ENCODE measurements at places on chromosomes 4 and X.

DNA sequence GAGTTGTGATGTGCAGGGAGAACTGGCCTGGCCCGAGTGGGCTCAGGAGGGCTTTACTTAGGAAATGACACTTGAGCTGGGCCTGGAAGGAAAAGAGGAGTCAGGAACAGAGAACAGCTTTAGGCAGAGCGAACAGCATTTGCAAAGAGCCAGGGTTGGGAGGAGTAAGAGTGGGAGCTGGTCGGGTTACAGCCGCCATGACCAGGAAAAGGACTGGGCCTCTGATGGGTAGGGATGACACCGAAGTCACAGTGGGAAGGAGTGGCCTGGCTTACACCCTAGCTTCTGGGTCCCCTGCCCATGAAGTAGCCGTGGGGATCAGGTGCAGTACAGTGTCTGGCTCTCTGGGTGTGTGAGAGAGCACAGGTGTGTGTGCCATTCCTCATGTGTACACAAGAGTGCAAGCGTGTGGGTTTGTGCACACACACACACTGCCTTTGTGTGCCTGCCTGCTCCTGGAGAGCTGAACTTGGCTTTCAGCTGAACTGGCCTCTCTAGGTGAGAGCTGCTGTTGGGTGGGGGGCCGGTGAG lies 31.6 kb downstream of the TRMT44 start:
- peaks cover 15% of the 10 kb centered on the region for H3K36me3 ChIP-seq
- no peak overlapping the region for H3K27ac ChIP-seq
- no peak for DNase-seq

- peaks cover 9% of the 10 kb centered on the region for H3K27me3 ChIP-seq
- H3K27ac ChIP-seq: no peak overlapping the region
- no peak for DNase-seq
- H3K4me3 ChIP-seq: no peak overlapping the region
Observed at GRCh38 chr4:186623546-186623945, 68.2 kb upstream of the MTNR1A start.

GRCh38 chr4:169225058-169225751 lies 45.6 kb downstream of the SH3RF1 start:
- no peak overlapping the region for H3K27ac ChIP-seq
- H3K36me3 ChIP-seq: no peaks in the 10 kb centered on the region
- DNase-seq: no peak
- H3K27me3 ChIP-seq: no peaks in the 10 kb centered on the region
- H3K4me3 ChIP-seq: no peak overlapping the region

DNA sequence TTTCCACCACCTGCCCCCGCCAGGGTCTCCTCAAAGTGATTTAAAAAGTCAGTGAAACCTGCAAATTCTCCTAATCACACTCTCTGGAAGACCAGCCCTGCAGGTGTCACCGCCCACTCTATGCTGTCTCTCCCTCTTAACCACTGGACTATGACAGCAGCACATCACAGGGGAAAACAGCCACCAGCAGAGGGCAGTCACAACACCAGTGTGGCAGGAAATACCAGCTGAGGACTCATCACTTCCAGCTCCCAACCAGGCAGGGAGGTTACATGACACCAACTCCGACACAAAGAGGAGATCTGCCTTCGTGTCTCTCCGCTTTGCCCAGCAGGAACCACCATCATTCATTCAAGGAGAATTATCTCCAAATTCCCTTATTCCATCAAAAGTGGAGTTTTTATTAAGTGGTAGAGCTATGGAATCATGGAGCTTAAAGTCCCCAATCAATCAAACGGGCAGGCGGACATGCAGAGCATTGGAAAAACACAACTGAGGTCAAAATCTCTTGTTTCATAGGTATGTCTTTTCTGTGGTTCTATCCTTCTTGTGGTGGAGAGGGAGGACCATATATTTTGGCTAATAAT lies 91.3 kb downstream of the NSUN7 start:
- H3K4me3 ChIP-seq: no peak overlapping the region
- no peaks in the 10 kb centered on the region for H3K36me3 ChIP-seq
- peak; percentile 23 for DNase-seq
- peaks cover 21% of the 10 kb centered on the region for H3K27me3 ChIP-seq

DNA sequence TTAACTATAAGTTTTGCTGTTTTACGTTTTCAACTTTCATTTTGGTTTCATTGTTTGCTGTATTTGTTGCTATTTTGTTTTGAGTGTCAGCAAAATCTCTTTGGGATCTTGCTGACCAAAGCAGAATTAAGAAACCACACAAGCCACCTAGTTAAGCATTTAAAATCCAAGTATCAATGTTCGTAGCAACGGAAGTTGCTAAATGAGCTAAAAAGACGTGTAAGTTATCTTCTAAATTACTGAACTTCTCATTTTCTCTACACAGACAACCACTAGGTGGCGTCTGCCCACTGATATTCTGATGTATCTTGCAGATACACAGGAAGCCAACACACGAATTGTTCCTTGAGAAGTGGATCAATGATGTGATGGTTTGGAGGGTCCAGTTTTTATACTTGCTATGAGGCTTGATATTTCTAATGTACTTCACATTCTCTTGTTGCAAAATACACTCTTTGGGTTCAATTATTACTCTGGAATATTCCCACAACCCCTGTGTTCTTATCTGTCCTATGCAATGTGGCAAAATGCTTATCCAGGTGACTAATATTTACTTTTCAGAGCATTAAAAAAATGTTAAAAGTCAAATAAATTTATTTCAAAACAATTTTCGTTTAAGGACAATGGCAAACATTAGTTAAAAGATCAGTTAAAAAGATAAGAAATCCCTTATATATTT lies 250.5 kb downstream of the TECRL start:
- H3K27ac ChIP-seq: no peak overlapping the region
- H3K36me3 ChIP-seq: no peaks in the 10 kb centered on the region
- H3K4me3 ChIP-seq: no peak overlapping the region
- no peaks in the 10 kb centered on the region for H3K4me1 ChIP-seq
- H3K27me3 ChIP-seq: no peaks in the 10 kb centered on the region
- DNase-seq: no peak

DNA sequence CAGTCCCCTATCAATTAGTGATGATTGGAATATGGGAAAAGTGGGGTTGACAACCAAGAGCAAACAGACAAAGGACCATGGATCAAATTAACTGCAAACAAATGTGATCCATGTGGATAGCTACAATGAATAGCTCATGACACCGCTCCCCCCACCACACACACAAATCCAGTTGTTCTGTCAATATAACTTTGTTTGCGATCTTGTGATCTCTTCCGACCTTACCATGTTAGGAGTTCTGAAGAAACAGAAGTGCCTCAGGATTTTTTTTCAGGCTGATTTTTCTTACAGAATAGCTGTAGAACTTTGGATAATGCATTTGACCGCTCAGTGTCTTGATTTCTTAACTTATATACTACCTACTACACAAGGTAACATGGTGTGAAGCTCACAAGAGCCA lies 116.6 kb downstream of the SH2D1A start:
- no peak overlapping the region for H3K27ac ChIP-seq
- no peaks in the 10 kb centered on the region for H3K27me3 ChIP-seq
- H3K4me1 ChIP-seq: no peaks in the 10 kb centered on the region
- no peak overlapping the region for H3K4me3 ChIP-seq
- no peak for DNase-seq

- peaks cover 13% of the 10 kb centered on the region for H3K4me1 ChIP-seq
- DNase-seq: no peak
- peaks cover 12% of the 10 kb centered on the region for H3K27me3 ChIP-seq
- peak overlapping the region; percentile 86 for H3K27ac ChIP-seq
- peaks cover 18% of the 10 kb centered on the region for H3K36me3 ChIP-seq
Observed at GRCh38 chrX:15334561-15334960, 762 bp downstream of the PIGA start.

- H3K4me3 ChIP-seq: no peak overlapping the region
- DNase-seq: no peak
- no peaks in the 10 kb centered on the region for H3K36me3 ChIP-seq
- no peaks in the 10 kb centered on the region for H3K27me3 ChIP-seq
Observed at GRCh38 chrX:114842181-114842580, 175.2 kb downstream of the IL13RA2 start.

- no peak overlapping the region for H3K27ac ChIP-seq
- DNase-seq: no peak
- no peaks in the 10 kb centered on the region for H3K4me1 ChIP-seq
- H3K36me3 ChIP-seq: no peaks in the 10 kb centered on the region
Observed at GRCh38 chr4:89521826-89522225, 214.2 kb upstream of the GPRIN3 start.

DNA sequence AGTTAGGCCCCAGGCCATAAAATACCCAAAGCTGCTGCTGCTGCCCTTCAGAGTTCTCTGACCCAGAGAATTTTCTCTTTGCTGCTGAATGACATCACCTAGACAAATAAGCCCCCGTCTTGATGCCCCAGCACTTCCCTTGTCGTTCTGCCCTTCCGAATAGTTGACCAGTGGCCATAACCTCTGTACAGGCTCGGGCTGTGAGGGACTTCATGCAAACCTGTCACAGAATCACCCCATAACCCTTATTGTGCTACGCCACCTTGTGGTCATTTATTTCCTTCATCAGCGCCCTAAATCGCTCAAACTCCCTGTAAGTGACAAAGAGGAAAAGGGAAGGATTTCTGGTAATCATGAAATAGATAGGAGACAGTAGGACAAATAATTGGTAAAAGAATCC lies 18.8 kb downstream of the SPACA5 start:
- DNase-seq: no peak
- no peaks in the 10 kb centered on the region for H3K27me3 ChIP-seq
- no peak overlapping the region for H3K27ac ChIP-seq
- peaks cover 13% of the 10 kb centered on the region for H3K4me1 ChIP-seq

DNA sequence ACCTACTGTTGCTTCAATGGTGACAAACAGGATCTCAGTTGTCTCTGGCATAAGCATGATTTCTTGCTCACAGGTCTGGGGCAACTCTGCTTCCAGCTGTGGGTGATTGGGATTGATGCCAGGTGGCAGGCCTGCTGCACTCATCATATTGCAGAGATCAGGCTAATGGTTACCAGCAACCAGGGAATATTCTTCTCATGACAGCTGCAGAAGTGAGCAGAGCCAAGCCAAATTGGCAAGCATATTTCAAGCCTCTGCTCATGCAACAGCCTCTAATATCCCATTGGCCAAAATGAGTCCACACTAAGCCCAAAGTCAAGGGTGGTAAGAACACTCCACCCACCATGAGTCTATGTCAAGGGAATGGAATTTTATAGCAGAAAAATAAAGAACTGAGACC lies 26.7 kb upstream of the TBC1D19 start:
- no peaks in the 10 kb centered on the region for H3K36me3 ChIP-seq
- H3K4me3 ChIP-seq: no peak overlapping the region
- no peak for DNase-seq

DNA sequence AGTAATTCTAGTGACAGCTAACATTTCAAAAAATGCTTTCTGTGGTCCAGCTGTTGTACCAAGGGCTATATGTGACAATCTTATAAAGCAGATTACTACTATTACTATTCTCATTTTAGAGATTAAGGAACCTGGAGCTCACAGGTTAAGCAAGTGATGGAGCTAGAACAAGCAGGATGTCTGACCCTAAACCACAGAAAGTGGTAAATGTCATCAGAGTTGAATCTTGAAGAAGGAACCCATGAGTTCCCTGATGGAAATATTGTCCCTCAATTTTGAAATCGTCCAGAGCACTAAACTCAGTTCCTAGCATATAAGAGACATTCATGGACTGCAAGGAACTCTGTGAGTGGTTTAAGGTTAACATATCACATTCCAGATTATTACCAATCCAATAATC lies 214.0 kb downstream of the APBB2 start:
- no peak overlapping the region for H3K4me3 ChIP-seq
- DNase-seq: no peak
- H3K4me1 ChIP-seq: no peaks in the 10 kb centered on the region
- H3K27me3 ChIP-seq: peaks cover 8% of the 10 kb centered on the region
- no peak overlapping the region for H3K27ac ChIP-seq
- no peaks in the 10 kb centered on the region for H3K36me3 ChIP-seq

DNA sequence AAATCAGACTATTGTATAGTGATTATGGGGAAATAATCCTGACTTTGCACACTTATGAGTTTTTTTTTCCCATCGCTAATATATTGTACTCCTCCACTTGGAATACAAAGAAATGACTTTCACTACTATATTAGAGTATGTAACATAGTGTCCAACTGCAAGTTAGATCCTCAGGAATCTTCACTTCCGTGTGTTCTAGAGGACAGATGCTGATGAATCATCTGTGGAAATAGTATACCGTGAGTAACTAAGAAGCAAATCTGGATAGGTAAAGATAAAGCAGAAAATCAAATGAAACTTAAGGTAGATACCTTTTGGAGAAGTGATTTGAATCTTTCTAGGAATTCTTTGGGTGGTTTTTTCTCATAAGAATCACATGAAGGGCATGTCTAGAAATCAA lies 8.3 kb downstream of the IL21 start:
- H3K4me1 ChIP-seq: peaks cover under 1% of the 10 kb centered on the region
- DNase-seq: no peak
- no peaks in the 10 kb centered on the region for H3K36me3 ChIP-seq
- H3K27me3 ChIP-seq: no peaks in the 10 kb centered on the region

DNA sequence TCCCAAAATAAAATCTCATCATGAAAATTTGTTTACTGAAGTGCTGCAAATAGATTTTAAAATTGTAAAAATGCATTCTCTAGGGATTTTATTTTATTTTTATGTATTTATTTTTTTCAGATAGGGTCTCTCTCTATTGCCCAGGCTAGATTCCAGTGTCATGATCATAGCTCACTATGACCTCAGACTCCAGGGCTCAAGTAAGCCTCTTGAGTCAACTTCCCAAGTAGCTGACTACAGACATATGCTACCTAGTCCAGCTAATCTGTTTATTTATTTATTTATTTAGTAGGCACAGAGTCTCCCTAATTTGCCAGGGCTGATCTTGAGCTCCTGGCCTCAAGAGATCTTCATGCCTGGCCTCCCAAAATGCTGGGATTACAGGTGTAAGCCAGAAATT lies 317.7 kb upstream of the ANXA10 start:
- H3K27ac ChIP-seq: no peak overlapping the region
- no peak for DNase-seq
- H3K27me3 ChIP-seq: no peaks in the 10 kb centered on the region

DNA sequence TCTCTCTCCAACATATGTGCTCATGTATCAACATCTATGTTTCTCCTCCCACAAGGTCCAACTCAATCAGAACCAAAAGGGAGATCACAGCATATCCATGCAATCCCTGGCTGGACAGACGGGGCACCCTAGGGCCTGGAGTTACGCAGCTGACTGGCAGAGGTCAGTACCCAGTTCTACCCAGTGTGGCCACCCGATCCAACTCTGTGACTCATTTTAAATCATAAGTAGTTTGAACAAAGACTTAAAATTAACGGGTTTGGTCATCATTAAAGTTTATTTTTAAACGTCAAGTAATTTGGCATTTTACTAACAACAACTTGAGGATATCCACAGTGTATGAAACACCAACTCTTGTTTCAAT lies 59.5 kb downstream of the APBB2 start:
- no peaks in the 10 kb centered on the region for H3K4me1 ChIP-seq
- H3K36me3 ChIP-seq: no peaks in the 10 kb centered on the region
- H3K27me3 ChIP-seq: no peaks in the 10 kb centered on the region
- H3K27ac ChIP-seq: no peak overlapping the region

- no peak for DNase-seq
- no peak overlapping the region for H3K27ac ChIP-seq
- H3K27me3 ChIP-seq: no peaks in the 10 kb centered on the region
- peaks cover 2% of the 10 kb centered on the region for H3K36me3 ChIP-seq
Observed at GRCh38 chr4:123640824-123641223, 244.2 kb downstream of the SPRY1 start.

Measured in central memory CD8-positive, alpha-beta T cell (primary cell).